ENCODE measurements at places on chromosomes 5 and 9.

DNA sequence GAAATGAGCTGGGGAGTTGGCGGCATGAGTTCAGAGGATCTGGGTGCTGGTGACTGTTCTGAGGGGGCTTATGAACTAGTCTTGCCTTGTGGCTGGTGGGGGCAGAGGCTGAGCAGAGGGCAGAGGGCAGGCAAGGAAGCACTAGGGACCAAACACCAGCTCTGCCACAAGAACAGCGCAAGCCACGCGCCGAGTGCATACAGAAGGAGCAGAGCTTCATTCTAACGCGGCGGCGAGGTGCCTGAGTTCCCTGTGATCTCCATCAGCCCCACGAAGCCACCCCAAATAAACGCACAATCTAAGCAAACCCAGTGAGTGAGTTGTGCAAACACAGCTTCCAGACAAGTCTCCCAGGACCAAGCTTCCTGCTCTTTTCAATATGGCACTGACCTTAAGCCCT is 110.6 kb upstream of the ALDH1B1 start:
- no peak for DNase-seq

GRCh38 chr5:106374956-106375355 is 1295.8 kb downstream of the EFNA5 start:
- DNase-seq = no peak

- DNase-seq = no peak
Observed at GRCh38 chr9:1210954-1211353, 160.8 kb downstream of the DMRT2 start.

DNA sequence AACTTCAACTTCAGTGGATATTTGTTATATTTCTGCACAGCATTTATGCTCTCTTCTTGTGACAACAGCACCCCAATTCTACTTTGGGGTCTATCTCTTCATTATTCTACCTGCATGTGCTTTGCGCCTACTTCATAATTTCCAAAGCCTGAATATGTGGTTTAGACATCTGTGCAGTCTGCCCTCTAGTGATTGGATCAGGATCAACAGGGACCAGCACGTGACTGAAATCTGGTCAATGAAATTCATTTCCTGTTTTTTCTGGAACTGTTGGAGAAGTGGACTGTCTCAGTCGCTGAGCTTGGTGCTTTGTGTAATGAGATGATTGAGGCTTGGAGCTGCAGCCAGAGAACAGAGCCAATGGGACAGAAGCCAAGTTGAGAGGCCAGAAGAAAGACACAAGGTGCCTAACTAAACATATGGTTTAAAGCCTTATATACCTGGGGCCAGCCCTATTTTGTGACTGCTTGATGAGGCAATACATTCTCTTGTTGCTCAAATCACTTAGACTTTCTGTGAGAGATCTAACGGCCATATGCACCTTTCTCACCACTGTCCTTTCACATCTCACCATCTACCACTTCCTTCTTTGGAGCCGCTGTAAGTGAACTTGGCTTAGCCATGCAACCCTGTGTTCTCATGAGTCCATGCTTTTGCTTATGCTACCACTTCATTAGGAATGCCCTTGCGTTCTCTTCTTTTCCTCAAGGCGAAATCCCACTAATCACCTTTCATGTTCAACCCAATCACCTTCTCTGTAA is 68.8 kb upstream of the PPP2R2B start:
- DNase-seq = peak; percentile 51

GRCh38 chr9:115109486-115109885 is 8.5 kb downstream of the TNC start:
- no peak for DNase-seq

DNA sequence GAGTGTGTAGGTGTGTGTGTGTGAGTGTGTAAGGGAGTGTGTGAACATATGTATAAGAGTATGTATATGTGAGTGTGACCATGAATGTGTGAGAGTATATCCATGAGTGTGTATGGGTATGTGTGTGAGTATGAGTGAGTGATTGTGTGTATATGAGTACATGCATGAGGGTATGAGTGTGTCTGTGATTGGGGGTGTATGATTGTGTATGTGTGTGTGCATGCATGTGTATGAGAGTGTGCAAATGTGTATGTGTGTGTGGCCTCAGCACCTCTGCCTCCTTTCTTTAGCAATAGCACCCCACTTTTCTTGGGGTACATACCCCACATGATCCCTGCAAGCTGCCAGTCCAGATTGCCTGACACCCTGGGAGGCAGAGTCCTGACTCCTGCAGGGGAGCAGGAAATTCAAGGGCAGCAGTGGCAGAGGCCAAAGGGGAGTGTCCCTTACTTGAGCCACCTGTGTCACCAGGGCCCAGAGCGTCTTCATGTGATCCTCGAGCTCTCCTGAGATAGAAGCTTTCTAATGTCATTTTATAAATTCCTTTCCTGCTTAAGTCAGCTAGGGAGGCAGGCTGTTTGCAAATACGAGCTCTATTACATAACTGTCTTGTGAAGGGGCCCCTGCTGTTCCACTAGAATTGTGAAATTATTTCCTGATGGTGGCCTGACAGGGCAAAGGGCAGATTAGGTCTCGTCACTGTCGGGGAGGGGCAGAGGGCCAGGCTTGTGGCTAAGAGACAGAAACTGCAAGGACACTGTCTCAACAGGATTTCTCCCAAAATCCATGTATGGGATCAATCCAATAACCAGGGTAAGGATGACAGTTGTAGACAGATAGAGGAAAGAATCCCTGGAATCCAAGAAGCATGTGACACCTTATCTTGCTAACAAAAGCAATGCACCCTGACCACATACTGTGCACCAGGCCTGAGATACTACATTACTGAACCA is 389.1 kb downstream of the GADD45G start:
- DNase-seq = no peak

DNA sequence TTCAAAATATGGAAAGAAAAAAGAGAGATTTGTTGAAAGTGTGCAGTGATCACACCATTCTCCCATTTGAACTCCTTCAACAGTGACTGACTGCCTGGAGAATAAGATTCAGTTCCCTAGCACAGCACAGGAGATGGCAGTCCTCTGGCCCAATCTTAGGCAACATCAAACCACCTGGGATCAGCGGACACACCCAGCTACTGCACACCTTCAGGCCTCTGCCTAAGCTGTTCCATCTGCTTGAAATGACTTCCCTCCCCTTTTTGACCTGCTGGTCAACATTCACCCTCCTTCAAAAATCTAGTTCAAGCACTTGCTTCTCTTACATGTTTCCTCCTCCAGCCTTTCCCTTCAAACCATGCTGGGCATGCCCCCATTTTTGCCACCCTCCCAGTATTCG is 4.5 kb downstream of the MAPK9 start:
- no peak for DNase-seq

DNA sequence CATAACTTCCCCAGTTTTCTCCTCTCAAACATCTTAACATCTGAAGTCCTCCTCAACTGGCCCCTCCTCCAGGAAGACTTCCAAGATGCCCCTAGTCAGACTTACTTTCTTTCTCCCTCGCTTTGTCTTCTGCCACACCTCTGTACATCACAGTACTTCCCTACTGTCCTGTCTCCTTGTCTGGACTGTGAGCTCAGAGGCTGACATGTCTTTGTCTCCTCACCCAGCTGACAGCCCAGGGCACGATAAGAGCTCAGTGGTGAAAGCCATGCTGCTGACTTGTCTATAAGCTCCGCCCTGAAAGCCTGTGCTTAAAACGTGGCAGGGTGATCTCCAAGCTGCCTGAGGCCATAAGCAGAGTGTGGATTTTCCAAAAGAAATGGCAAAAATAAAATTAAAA is 33.0 kb upstream of the SLC25A51 start:
- no peak for DNase-seq

DNA sequence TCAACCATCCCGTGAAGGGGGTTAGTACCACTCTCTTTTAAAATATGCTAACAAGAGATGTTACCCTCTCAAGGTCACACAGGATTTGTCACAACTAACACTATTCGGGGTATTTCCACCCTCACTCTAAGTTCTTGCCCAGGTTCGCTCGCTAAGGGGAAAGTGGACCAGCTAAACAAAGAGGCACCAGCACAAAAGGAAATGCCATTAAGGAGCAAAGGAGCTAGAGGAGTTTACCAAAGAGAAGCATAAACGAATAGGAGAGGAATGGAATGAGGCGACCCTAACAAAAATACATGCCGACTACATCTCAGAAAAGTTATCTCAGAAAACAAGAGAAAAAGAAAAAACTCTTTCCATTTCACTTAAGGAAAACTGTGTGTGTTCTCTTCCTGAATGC is 170.9 kb downstream of the DCP2 start:
- no peak for DNase-seq

DNA sequence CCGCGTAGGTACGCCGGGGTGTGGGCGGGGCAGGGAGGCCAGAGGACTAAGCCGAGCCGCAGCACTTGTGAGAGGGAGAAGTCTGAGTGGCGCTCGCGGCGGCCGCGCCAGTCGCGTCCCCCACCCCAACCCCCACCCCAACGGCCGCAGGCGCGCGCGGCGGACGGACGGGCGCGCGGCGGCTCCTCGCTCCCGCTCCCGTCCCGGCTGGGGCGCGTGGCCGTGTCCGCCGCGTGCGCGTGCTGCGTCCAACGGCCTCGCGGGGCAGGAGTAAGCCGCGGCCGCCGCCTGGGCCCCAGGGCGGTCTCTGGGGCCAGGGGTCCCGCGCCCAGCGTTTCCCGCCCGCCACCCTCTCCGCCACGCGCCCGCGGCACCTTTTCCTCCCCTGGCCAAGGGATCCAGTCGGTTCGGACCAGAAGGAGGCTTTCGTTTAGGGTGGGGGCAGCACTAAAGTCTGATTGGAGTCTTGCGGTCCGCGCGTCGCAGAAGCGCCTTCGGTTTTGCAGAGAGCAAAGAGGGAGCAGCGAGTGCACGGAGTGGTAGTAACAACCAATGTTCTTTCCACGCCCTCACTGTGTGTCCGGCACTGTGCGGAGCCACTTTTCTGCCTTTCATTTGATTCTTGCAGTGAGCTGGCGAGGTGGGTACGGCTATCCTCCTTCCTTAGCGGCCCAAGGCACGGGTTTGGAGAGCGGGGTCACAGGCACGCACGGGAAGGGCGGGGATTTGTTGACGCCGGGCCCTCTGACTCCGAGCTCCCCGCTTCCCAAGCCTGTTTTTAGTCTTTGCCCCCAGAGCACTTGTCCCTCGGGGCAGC is 483 bp downstream of the G3BP1 start:
- DNase-seq = peak; percentile 69

GRCh38 chr5:177234841-177235240 is 68.7 kb downstream of the RAB24 start:
- no peak for DNase-seq

- no peak for DNase-seq
Observed at GRCh38 chr5:1769752-1770442, 29.7 kb downstream of the MRPL36 start.

GRCh38 chr9:129626079-129626624 is at the start of gene NTMT1:
NTMT1 (plus strand) TSS chr9:129626163; CDS start chr9:129632704, 6,541 bp downstream.
- peak; percentile 86 for DNase-seq

- no peak for DNase-seq
Observed at GRCh38 chr5:149405550-149406202, 26.6 kb upstream of the IL17B start.

- DNase-seq = peak; percentile 54
Observed at GRCh38 chr5:1668141-1668721, 131.4 kb downstream of the MRPL36 start.

- no peak for DNase-seq
Observed at GRCh38 chr5:1962619-1963355, 80.1 kb upstream of the IRX4 start.

DNA sequence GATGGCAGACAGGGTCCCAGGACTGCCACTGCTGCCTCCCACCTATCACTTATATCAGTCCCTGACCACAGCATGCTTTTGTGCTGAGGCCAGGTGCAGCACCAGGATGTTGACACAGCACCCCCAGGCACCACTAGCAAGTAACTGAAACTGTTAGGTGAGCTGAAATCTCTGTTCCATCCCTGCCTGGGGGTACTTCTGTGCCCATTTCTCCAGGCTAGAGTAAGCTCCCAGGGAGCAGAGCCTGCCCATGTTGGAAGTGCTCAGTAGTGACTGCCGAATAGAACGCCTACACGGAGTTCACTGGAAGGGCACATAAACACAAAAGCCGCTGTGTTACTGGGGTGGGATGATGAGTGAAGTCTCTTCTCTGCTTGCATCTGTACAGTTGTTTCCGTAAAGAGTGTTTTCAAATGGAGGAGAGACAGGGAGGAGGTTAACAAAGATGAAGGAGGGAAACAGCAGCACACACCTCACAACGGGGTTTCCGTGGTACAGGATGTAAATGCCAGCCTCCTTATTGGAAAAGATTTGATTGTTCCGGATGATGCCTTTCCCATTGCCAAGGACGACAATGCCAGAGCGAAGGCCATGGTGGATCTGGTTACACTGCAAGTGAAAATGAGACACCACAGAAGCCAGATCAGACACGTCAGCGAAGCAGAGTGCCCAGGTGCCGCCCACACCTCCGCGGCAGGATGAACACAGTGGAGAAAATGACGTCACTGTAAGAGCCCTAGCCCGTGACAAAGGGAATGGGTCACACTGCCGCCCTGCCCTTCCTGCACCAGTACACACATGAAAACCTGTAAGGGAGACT is 43.1 kb downstream of the POLR1E start:
- no peak for DNase-seq

DNA sequence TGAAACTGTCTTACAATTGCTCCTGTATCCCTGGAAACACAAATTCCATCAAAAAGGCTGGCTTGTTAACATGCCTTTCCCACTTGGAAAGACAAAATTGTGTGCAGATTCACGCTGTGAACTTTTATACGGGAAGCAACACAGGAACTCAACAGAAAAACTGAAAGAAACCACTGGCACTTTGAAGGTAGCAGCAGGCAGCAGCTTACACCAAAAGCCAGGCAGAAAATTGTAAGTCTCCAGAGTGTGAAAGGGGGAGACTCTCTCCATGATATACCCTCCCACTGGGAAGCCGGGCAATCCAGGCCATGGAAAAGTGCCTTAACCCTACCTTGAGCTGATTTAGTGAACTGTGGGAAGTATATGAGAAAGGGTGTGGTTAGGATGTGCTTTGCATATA is 943.7 kb downstream of the CDH18 start:
- DNase-seq = no peak

DNA sequence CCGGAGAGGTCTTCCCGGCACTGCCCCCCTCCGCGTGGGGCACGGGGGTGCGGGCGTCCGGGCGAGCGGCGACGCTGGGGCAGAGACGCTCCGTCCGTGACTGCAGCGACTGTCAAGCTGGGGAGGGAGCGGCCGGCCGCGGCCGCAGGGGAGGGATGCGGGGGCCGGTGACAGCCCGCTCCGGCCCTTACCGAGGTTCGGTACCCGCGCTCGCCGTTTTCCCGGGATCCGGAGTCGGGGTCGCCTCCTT is 400 bp downstream of the KDM4C start:
- DNase-seq = no peak

DNA sequence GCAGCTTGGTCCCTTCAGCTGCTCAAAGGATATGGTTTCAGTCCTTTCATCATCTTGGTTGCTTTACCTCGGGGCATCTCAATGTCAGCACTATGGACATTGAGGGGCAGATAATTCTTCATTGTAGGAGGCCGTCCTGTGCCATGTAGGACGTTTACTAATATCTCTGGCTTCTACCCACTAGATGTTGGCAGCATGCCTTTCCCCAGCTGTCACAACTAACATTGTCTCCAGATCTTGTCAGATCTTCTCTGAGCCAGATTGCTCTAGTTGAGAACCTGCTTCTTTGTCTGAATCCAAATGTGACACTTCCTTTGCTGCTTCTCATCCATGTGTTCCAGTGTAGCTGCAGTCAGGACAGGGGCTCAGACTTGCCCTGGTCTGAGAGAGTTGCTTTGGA is 10.3 kb downstream of the PTPA start:
- DNase-seq = no peak

Data from NAMALWA (cell line).